ENCODE measurements at places on chromosomes 12 and 14.

- DNase-seq, result no peak
Observed at GRCh38 chr12:94575645-94576403, 74.5 kb downstream of the TMCC3 start.

- no peak for DNase-seq
Observed at GRCh38 chr12:128458301-128458974, 191.5 kb downstream of the TMEM132C start.

GRCh38 chr14:99512571-99513182 is 31.5 kb downstream of the CCNK start:
- DNase-seq, result no peak

DNA sequence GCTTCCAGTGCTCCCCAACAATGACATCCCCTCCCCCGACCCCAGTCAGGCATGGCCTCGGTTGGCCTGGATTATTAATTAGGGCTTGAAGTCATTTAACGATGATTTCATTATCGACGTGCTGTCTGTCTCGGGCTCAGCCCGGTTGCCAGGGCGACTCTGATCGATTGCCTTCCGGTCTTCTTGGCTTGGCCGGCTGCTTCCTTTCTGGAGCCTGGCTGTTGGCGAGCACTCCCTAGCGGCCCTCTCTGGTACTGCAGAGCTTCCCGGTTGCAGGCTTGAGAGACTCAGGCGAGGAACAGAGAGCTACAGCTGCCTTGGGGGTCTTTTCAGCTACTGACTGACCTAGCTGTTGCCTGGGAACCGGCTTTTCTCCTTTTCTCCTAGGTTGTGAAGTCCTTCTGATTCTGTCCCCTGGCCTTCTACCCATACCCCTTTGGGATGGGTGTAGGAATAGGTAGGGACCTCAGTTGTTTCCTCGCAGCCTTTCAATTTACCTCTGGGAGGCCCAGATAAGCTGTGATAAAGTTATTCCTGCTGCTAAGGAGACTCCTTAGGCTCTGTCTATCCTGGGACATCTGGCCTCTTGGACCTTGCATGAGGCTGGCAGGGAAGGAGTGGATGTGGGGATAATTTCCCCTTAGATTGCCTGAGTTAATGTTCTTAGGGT is 5.5 kb upstream of the CISTR start:
- peak; percentile 88 for DNase-seq

DNA sequence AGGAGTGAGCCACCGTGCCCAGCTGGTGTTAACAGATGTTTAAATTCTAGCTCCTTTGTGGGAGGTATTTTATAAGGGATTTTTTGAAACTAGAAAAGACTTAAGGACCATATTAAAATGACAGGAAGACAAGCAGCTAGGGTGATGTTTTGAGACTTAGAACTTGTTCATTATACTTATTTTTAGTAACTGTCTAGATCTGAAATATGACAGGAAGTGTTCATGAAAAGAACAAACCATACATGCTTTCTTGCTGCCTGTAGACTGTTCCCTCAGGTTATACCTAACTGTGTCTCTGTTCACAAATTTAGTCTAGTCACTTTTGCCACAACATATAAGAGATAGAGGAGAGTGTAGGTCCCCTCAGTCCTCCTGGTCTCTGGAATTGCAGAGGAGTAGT is 36.9 kb upstream of the KCNH3 start:
- DNase-seq, result no peak

DNA sequence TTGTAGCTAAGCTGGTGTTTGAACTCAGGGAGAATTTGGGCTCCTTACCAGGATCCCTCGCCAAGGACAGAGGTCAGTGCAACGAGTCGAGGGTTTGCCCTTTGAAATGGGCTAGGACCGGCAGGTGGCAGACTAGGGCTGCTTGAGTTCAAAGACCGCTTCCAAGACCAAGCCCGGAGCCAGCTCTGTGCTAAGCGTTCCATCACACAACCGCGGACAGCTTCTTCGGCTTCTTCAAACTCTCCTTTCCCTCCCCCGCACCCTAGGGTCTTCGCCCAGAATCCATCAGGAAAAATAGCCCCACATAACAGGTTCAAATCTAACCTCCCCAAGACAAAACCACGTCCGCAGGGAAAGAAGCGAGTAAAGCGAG is 705 bp upstream of the FLVCR2 start:
- peak; percentile 85 for DNase-seq

- peak; percentile 52 for DNase-seq
Observed at GRCh38 chr12:109134186-109134917, 18.0 kb downstream of the ACACB start.

DNA sequence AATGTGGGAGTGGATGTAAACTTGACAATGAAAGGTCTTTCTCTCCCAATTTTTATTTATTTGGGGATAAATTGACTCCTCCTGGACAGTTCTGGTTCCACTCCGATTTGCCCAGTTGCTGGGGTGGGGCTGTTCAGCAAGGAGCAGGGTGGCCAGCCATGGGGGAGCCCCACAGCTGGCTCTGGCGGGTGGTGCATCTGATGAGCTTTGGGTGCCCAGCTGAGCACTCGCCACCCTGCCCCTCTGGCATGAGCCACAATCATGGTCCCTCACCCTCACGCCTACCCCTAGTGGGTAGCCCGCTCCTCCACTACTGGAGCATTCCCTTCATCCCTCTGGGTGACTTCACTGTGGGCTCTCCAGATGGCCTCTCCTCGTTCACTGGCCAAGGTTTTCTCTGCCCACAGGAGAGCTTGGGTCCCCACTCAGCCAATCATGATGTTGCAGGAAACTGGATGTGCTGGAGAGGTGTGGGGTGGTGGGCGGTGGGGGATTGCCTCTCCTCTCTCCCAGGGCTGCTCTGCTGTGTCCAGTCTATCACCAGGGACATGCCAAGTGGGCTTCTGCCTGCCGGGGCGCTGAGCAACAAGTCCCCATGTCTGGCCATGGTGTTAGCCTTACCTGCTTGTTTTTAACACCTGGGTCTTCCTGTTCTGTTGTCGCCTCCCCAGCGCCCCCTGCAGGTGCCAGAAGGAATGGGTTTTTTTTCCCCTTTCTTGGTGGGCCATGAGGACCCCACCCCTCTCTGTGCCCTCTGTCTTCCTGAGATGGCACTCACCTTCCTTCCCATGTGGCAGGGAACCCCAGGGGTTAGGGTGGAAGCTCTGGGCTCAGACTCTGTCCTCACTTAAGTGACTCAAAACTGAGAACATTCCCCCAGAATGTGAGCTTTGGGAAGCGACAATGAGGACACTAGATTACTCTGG is 3.4 kb downstream of the CYP46A1 start:
- no peak for DNase-seq

DNA sequence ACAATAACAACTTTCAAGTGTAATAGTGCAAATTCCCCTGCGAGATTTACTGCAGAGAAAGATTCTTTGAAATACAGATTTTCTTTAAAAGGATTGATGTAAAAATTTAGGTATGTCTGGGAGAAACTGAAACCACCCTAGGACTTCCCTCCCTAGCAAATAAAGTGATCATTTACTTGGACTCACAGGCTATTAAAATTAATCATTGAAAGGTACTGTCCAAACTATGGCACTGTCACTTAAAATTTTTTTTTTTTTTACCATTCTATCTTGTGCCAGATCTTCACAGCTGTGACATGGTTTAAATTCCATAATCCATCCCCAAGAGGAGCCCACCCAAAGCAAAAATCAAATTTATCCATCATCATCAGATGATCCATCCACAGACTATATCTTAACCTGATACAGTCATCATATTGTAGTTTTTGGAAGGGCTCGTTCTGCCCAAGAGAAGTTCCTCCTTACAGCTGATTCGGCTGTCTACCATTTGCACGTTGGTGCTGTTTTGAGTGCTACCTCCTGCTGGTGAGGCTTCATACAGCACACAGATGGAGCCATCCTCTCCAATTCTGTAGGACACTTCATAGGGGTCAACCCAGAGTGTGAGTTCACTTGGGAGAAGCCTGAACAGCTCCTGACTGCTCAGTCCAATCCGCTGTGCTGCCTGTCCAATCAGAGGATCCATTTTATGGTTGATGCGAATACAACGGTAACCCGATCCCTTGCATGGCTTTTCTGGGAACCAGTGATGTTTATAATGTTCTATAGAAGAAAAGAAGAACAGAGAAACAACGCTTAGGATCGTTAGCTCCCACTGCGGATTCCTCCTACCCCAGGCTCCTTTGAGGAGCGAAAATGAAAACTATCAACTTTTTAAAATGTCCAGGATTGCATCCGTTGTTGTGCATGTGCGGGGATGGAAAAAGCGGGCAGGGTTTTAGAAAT is 1.7 kb downstream of the BTG1 start:
- DNase-seq, result peak; percentile 57

GRCh38 chr12:11580125-11580751 is 69.2 kb upstream of the ETV6 start:
- no peak for DNase-seq

DNA sequence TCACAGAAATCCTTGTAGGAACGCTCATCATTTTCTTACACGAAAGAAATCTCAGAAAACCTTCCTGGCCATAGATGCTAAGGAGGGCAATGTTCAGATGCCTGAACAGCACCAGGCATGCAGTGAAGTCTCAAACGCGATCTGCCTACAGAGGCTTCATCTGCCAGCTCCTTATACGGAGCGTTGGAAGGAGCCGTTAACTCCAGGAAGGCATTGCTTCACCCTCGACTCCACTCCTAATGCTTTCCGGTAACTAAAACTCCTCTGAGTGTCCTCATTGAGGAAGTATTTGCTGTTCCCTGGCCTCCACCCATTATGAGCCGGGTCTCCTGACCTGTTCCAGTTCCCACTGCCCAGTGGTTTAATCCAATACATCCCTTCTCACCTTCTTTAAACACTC is 502.7 kb downstream of the BCL11B start:
- DNase-seq, result no peak

GRCh38 chr14:40903709-40904108 is 703.0 kb upstream of the LRFN5 start:
- DNase-seq, result no peak

DNA sequence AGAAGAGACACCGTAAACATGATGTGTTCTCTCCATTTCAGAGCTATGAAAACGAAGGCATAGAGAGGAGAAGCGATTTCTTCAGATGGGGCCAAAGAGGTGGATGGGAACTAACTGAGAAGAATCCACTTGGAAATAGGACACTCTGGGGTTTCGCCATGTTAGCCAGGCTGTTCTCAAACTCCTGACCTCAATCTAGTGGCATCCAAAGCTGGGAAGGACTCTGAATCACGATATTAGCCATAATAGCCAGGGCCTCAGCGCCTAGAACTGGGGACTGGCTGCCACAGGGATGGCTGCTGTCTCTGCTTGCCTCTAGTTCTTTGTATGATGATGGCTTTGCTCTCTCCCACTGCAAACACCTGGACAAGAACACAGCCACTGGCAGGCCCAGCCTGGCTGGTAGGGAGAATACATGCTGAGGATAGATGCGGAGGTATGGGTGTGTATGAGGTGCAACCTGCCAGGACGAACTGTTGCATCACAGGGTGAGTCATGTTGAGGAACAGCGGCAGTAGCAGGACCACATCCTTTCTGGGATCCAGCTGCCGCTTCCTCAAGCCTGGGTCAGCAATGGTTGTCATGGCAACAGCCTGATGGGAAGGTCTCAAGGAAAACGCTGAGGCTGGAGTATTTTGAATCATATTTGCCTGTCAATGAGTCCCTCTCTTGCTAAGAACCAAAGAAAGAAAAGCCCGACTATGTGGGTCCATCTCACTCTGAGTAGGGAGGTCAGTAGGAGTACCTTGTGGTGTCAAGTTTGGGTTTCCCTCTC is 31.1 kb downstream of the CCDC177 start:
- DNase-seq, result no peak

- no peak for DNase-seq
Observed at GRCh38 chr12:4518106-4518728, 20.5 kb upstream of the RAD51AP1 start.

GRCh38 chr14:91277546-91278382 is 33.3 kb upstream of the GPR68 start:
- no peak for DNase-seq
